ENCODE measurements at places on chromosomes 11 and 22.

GRCh38 chr11:43819926-43820325 is 60.7 kb upstream of the ALKBH3 start:
- no peak for DNase-seq

DNA sequence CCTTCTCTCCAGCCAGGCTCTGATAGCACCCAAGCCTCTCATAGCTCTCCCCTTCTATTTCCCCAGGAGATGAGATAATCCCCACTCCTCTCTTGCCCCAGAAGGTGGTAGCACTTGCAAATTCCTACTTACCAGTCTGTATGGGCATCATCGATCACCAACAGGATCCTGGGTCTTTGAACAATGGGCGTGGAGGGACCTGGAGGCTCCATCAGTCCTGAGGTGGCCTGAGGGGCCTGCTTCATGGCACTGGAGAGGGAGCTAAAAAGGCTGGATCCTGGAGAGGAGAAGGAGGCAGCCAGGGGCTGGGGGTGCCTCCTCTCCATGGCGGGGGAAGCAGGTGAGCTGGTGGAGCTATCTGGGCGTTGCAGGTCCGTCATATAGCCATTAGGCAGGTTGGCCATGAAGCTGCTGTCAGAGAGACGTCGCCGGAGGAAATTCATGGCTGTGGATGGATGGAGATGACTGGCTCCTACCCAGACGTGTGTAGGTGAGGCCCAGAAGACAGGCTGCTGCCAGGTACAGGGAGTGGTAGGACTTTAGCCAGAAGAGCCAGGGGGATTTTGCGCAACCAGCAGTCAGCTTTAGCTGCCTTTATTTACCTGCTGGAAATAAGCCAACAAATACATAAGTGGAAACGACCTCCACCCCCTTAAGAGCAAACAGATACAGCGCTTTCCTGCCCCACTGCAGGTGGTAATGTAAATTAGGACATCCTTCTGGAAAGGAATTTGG is 51.8 kb downstream of the SYN3 start:
- no peak for DNase-seq

DNA sequence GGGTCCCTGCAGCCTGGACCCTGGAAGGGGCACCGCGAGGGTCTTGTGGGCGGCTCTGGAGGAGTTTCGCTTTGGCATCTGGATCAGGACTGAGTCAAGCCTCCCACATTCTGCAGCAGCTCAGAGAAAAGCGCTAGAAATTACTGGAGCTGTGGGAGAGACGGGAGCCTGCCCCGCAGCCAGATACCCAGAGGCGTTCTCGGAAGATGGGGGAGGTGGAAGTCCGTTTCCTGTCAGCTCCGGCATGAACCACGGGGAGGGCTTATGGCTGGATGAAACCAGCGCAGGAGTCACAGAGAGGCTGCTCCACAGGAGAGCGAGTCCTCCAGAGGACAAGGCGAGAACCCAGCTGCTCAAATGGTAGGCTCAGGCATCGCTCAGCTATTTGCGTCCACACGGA is 379.3 kb downstream of the OPCML start:
- DNase-seq, result no peak

DNA sequence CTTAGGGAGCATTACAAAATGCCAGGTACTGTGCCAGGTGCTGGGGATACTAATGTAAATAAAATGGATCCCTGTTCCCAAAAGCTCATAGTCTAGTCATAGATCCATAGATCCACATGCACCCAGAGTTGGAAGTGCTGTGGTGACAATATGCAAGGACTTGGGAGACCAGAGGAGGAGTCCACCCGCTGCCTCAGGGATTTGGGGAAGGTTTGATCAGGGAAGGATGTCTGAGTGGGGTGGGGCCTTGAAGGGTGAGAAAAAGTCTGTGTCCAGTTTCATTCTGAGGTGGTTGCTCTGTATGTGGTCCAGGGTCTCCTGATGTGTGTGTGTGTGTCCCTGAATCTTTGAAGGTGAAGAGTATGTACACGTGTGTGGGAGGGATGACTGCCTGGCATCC is 9.2 kb downstream of the SOX10 start:
- DNase-seq, result no peak

DNA sequence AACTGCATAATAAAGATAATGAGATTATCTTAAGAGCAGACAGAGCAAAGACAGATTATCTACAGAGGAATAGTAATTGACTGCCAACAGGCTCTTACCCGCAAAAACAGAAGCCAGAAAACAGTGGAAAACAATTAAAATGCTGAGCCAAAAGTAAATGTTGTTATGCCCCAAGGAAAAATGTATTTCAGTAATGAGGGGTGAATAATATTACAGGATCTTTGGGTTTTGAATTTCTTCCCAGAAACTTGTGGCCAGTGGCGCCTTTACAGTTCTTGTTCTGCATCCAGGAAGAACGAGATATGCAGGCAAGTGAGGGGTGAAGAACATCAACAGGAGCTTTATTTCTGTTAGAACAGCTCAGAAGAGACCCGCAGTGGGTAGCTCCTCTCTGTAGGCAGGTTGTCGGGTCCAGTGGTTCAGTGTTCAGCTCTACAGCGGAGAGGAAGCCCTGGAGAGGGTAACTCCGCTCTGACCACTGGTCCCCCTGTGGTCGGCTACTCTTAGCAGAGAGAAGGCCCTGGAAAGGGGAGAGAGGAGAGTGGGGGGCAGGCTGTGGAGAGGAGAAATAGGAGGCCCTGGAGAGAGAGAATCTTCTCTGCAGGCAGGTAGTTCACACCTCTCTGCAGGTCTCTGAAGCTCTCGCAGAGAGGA is 51.8 kb upstream of the SC5D start:
- DNase-seq, result no peak

DNA sequence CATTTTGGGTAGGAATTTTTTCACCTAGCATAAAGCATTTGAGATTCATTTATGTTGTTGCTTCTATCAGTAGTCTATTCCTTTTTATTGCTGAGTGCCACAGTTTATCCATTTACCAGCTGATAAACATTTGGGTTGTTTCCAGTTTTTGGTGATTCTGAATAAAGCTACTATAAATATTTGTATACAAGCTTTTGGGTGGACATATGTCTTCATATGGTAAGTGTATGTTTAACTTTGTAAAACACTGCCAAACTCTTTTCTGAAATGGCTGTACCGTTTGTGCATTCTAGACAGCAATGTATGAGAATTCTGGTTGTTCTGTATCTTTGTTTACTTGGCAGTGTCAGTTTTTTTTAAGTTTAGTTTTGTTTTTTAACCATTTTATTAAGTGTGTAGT is 16.9 kb downstream of the USP47 start:
- no peak for DNase-seq

DNA sequence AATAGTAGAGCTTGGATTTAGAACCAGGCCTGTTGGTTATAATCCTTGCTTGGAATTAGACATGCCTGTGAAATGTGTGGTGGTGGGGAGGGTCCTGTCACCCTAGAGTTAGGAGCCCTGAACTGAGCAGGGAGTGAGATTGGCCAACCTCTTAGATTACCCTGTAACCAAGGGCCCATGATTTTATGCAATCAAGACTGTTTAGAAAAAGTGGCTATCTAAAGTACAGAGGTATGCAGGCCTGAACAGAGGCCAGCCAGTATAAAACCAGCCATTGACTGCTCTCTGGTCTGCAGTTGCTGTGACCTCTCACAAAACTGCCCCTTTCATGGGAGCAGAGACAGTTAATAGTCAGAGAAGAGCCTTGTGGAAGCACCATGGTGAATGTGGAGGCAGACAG is 36.2 kb downstream of the SERPINH1 start:
- DNase-seq, result no peak

- DNase-seq, result no peak
These were observed 860.4 kb downstream of the OPCML start for GRCh38 chr11:132671851-132672370.

- no peak for DNase-seq
These were observed 14.6 kb upstream of the ADSL start for GRCh38 chr22:40331706-40332105.

DNA sequence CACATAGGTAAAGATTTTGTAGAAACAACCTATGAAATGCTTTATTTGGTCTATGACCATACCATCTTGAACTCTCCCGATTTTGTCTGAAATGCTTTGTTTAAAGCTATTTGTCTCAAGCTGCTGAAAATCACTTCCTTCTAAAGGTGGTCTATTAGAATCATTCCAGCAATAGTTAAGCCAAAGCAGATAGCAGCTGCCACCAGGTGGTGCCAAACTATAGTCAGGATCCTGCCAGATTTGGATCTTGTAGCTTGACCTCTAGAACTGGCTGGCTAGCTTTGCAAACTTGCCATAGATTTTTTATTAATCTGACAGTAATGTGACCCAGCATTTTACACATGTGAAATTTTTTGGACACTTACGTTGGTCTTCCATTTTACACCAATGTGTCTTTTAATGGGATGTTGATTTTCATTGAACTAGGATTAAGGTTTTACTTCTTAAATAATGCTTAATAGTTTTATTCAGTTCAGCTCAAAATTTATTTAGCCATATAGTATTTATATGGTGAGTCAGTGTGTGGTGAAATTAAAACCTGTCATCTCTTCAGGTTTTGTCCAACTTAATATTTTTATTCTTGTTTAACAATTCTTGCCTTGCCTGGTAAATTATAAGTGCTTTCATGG is 19.7 kb downstream of the CTR9 start:
- DNase-seq, result no peak

DNA sequence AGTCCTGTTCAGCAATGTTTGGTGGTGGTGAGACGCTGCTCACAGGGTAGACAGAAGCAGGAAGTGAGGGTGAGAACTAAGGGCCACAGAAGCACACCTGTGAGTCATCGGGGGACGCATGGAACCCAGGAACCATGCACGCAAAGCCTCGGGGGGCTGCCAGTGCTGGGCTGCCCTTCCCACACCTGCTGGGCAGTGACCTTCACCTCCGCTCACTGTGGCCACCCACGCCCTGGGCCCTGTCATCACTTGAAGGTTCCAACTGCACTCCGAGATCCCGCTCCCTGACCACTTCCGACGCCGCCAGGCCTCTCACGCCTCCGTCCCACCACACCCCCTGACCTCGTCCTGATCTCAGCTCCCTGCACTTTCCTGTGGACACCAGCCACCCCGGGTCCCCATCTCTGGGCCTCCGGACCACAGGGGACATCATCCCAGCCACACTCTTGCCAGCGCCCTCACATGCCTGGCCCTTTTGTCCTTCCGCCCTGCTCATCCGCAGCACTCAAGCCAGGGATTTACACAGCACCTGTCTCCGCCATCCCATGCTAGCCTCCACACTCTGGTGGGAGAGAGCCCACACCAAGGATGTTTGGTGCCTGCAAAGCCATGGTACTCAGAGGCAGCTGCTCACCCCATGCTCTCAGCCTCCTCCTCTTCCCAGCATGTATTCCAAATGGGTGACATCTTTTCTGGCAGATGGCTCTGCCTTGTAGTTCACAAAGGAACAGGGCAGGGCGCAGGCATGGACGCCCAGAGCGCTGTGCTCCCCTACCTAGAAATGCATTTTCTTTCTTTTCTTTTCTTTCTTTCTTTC is 23.1 kb upstream of the ATXN10 start:
- DNase-seq, result no peak

GRCh38 chr22:17916226-17916889 is 108.0 kb downstream of the MICAL3 start:
- DNase-seq, result no peak

DNA sequence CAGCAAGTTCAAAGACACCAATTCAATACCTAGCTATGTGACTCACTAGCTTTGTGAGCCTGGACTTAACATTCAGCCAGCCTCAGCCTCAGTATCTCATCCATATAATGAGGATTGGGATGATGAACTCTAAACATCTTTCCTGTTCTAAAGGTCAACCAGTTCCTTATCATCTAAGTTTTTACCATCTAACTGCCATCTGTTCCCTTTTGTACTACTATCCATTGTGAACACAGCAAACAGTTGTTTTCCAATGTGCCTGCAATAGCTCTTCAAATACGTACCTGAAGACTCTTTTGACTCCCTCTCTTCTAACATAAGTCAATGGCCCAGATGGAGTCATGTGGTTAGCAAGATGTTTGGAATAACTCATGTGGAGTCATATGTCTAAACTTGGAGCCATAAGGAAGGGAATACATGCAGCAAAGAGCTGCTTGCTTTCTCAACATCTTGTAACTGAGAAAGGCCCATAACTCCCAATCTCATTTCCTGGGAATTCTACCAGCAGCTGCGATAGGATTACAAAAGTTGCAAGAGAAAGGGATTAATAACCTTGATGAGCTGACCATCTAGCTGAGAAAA is 19.4 kb downstream of the SYTL2 start:
- DNase-seq, result no peak

DNA sequence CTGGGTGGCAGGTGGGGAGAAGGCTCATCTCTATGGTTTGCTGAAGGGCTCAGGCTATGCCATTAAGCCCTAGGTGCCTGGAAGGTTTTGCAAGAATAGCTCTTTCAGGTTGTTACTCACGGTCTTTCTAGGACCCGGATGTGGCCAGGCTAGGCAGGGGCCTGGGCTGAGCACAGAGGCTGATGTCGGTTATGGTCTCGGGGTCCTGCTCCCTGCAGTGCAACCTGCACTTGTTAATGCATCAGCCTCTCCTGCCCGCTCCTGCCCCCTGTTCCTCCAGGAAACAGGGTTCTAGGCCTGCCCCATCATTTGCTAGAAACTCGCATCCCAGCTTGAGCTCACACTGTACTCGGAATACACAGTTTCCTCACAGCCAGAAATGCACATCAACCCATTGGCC is 79.1 kb upstream of the SLC22A12 start:
- no peak for DNase-seq

GRCh38 chr11:35313066-35313759 is 106.1 kb downstream of the SLC1A2 start:
- no peak for DNase-seq

DNA sequence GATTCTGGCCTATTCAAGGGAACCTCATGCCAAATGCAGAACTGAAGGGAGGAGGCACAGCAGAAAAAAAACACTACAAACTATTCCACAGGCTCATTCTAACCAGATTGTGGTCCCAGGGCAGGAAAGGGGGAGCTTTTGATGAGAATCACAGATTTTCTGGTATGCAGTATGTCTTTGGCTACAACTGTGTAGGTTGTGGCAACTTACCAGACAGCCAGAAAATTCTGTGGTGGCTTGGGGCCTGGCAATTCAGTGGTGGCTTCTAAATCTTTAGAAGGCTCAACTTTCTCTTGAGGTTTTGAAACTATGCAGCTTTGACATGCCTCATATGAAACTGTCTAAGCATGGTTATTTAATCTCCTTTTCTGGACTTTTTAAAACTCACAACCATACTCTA is 850.8 kb upstream of the CCDC90B start:
- no peak for DNase-seq

DNA sequence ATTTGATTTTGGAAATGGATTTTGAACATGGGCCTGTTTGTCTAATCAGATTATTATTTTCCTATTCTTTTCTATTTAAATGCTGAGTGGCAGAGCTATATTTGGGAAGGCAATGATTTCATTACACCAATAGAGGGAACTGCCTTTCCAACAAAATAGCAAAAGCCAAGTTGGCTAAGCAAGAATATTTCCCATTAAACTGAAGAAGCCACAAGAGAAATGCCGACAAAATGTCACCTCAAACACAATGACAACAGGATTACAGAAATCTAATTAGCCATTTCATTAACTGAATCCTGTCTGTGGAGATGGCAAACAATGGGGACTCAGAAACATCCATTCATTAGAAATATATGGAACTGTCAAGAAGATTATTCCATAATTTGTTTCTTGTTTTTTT is 1593.1 kb upstream of the RAG2 start:
- DNase-seq, result no peak

GRCh38 chr11:33778675-33779074 is 4.4 kb upstream of the FBXO3 start:
- no peak for DNase-seq

- no peak for DNase-seq
These were observed 8.3 kb downstream of the TBC1D22A start for GRCh38 chr22:46770726-46771125.

GRCh38 chr22:21698430-21699329 is 32.9 kb downstream of the PPIL2 start:
- no peak for DNase-seq
